ENCODE measurements at places on chromosomes 5 and 9.

DNA sequence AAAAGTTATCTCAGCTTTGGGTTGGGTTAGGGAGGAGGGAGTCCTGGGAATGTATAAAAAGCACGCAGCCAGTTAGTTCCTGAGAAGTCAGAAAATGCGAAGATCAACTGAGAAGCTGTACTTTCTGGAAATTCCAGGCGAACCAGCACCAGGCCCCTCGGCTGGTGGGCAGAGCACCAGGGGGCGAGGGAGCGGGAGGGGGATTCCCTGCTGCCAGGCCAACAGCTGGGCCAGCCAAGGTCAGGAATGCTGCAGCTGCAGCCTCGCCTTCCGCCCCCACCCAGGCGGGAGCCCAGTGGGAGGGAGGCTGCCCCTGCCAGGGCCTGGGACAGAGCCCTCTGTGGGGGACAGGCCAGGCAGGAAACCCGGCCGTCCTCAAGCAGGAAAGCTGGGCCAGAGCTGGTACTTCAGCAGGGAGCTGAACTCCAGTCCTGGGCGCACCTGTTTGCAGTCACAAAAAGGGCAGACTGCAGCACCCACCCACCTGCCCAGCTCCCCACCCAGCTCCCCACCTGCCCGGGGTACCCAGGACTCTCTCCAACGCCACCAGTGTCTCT is 35.5 kb downstream of the VAV2 start:
- DNase-seq, result peak; percentile 39

DNA sequence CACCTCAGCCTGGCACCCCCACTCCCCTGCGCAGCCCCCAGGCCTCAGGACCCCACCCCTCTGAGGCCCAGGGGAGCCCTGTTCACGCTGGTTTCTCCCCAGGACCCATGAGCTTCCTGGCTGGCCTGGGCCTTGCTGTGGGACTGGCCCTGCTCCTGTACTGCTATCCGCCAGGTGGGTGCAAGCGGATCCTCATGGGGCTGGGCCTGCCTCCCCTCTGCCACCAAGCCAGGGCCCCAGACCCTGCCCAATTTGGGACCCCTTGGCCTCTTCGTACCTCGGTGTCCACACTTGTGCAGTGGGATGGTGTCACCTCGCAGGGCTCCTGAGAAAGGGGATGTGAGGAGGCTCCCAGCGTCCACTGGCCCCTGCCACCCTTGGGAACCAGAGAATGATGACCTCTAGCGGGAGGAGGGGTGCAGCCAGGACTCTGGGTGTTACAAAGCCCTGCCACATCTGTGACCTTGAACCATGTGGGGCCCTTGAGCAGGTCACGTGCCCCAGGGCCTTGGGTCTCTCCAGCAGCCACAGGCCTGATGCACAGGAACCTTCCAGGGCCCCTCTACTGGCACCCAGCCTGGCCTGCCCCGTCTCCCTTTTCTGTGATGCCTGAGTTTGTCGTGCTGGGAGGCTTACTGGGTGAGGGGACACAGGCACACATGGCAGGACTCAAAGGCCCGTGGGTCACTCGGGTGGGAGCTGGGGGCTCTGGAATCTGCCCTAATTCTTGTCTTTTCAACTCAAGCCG is 16.3 kb downstream of the CARD19 start:
- no peak for DNase-seq

DNA sequence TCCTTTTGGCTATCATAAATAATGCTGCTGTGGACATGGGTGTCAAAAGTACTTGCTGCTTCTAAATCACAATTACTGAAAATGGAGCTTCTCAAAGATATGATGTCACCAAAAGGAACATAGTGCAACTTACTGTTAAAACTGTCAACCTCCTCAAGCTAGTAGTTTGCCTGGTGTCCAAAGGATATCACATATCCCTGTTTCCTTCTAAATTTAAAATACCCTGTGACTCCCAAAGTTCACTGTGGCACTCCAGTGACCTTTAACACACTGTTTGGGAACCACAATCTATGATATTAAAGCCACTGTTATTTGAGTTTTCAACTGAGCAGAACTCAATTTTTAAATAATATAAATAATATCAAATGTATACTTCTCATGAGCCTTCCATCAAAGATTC is 18.2 kb downstream of the GLIS3 start:
- DNase-seq, result no peak

- DNase-seq, result no peak
Measured at GRCh38 chr5:168209997-168210396, 81.4 kb upstream of the WWC1 start.

DNA sequence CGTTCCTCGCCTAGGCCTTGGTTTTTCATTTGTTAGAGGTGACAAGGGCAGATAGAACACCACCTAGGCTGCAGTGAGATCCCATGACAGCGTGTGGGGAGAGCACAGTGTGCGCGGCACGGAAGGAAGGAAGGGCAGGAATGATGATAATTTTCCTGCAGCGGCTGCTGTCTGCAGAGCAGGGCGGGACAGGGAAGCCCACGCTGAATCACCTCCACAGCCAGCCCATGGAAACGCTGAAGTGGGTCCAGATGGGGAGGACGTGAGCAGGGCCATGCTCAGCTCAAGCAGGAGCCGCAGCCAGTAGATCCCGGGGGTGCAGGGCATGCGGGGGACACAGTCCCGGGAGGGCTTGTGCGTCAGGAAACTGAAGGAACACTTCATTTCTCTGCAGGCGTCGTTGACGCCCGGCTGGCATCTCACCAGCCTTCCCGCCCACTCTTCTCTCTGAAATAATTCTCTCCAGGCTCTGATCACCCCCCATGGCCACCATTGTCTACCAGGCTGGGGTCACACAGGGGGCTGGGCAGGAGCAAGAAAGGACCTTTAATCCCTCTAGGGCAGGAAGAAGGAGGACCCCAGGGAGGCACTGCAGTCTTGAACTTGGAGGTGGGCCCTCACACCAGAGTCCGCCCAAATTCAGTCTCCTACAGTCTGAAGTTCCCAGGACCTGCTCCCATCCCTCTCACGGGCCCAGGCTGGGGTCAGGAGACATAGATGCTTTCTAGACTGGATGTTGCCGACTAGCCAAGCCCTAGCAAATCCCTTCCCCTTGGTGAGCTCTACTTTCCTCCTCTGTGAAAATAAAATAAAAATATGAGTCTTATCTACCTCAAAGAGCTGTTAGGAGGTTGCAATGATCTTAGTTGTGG is 20.9 kb upstream of the SYNPO start:
- DNase-seq, result peak; percentile 69

DNA sequence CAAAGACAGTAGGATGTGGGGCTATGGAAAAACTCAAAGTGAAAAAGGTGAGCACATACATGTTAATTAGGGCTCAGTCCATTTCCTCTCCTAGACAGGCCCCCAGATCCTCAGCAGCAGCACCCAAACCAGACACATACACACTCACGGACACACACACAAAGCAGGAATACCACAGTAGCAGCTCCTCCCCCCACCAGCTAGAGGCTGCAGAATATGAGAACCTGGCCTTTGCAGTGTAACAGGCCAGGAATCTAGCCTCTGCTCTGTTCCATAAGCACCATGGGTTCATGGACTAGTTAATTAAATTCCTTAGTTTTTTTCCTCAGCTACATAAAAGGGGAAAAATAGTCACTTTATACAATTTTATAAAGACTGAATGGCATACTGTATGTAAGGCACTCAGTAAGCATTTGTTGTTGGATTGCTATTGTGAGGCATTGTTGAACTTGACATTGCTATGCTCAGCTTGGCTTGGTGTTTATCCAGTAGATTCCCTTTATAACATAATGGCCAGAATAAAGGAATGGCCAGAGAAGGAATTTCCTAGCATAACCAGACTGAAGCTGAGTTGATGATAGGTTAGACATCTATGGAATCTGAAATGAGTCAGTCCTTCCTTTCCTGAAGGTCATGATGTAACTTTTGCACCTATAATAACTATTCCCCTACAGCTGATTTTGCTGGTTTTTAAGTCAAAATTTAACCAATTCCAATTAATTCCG is 186.8 kb downstream of the SEMA5A start:
- no peak for DNase-seq

DNA sequence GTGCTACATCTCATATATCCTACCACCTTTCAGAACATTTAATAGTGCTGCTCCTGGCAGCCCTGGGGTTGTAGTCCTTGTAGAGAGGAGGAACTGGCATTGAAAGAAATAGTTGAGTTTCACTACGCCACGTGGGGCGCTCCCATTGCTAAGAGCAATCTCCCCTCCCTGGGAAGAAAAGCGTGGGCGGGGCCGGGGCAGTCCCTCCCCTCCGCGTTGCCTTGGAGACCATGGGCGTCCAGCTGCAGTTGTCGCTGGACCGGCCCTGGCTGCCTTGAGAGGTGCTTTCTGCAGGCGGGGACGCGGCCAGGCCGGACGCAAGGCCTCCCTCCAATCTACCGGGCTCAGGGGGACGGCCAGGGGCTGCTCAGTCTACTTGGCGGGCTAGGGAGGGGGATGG is 368 bp upstream of the CCDC180 start:
- DNase-seq, result peak; percentile 90

DNA sequence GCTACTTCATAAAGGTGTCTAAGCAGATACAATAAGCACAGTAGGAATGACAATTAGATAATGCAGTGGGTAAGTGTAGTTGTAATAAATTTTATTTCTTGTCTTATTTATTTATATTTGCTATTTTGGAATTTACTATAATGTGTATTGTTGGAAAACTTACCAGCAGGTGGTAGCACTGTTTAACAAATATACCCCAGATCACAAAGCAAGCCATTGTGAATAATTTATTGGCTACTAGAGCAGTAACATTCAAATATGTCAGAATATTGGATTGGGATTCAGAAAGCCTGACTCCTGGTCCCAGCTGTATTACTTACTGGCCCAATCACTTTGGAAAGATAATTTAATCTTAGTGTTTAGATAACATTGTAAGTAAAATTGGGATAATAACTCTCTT is 78.0 kb downstream of the ISOC1 start:
- DNase-seq, result no peak

- DNase-seq, result no peak
Measured at GRCh38 chr9:97990259-97990658, 7.1 kb downstream of the ANP32B start.

- no peak for DNase-seq
Measured at GRCh38 chr5:79023348-79023747, 38.2 kb upstream of the ARSB start.

- DNase-seq, result no peak
Measured at GRCh38 chr9:136403538-136403914, 3.6 kb upstream of the SNAPC4 start.

Measured in heart right ventricle (tissue), 16 donors.